ENCODE measurements at places on chromosomes 7 and 10.

DNA sequence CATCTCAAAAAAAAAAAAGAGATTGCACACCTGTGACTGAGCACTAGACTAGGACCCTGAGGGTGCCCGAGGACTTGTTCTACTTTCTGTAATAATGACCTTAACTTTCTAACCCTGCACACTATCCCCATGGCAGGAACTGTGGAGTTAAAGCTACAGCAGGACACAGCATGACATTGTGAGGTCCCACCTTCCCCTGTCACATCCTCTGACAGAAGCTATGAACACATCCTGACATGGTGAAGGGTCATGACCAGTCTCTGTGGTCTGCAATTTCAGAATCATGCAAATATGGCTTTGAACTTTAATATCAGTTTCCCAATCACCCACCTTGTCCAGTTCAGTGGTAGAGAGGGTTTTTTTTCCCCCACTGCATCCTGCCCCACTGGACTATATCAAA, 18.5 kb upstream of the SAR1A start:
- no peak for DNase-seq

- DNase-seq = no peak
Measured at GRCh38 chr10:49645417-49645816, 31.6 kb downstream of the CHAT start.

DNA sequence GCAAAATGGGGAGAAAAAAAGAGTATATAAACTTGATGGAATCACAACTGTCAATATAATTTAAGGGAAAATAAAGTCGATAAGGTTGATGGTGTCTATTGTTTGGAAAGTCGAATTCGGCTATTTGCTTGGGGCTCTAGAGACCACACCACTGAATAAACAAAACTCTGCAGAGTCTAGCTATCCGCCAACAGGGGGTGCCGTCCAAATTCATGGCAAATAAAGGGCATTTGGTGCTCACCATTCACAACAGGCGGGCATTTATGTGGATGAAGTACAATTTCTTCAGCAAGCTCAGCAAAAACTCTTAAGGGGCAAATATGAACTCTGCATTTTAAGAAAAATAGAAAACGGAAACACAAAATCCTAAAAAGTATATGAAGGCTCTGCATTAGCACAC, 23.3 kb downstream of the CD36 start:
- no peak for DNase-seq

DNA sequence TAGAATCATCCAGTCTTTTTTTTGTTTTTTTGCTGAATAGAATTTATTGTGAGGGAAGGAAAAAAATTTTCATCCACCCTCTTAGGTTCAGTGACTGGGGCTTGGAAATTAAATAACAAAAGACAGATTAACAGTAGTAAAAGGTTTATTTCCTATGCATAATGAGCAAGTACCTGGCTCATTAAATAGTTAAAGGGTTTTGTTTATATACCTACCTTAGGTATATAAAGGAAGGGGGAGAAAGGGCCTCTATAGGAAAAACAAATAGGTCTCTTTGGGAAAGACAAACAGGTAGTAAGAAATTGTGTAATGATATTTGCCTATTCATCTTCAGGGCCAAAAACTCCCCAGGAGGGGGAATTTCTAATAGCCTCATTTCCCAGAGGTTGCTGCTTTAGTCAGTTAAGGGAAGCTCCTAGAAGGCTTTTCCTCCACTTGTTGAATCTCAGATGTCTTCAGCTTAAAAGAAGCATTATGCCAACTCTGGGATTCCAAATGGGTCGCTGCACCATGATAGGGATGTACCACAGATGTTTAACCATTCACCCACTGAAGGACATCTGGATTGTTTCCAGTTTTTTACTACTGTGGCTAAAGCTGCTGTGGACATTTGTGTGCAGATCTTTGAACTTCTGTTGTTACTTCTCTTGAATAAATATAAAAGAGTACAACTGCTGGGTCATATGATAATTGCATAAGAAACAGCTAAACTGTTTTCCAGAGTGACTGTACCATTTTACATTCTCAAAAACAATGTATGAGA, 11.3 kb downstream of the ACADSB start:
- DNase-seq = no peak

GRCh38 chr7:29564496-29565223, 1.0 kb downstream of the PRR15 start:
- DNase-seq = peak; percentile 61

DNA sequence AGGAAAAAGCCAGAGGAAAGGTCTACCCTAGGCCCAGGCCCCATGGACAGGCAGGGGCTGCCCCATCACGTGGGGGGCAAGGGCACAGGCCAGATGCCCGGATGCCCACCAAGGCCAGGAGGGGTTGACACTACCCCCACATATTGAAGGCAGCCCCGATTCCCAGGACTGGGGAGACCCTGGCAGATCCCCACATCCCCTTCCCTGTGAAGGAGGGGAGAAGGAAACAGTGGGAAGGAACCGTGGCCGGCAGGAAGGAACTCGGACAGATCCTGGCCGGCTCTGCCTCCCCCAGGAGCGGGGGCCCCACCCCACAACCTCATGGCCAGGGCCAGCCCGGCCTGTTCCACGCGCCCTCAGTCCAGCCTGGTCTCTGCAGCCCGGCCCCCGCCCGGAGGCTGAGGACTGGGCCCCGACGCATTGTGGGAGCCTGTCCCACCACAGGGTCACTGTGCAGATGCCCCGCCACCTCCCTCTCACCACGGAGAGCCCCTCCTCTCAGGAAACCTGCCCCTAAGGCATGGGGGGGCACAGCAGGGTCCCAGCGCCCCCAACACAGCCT, 41.3 kb downstream of the PAPOLB start:
- no peak for DNase-seq

DNA sequence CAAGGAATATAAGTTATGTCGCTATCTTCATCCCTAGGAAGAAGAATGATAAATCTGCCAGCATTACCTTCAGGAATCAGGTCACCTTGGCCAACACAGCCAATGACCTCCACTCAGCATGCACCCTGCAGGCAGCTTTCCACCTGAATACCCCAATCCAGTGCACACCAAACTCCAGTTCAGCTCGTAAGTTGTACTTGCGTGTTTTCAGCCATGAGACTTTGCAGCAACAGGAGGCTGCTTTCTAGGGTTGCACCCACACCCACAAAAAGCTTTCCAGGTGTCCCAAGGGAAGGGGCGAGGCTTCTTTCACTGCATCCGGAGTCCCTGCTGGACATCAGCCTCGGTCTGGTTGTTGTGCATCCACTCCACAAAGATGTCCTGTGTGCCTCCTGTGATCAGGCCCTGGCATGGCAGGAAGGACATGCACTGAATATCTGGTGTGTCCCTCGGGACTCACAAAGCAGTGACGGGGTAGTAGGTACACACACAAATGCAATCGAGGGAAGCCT, 282.9 kb downstream of the GRID1 start:
- no peak for DNase-seq

GRCh38 chr7:156886020-156886795, 6.8 kb downstream of the LMBR1 start:
- no peak for DNase-seq

DNA sequence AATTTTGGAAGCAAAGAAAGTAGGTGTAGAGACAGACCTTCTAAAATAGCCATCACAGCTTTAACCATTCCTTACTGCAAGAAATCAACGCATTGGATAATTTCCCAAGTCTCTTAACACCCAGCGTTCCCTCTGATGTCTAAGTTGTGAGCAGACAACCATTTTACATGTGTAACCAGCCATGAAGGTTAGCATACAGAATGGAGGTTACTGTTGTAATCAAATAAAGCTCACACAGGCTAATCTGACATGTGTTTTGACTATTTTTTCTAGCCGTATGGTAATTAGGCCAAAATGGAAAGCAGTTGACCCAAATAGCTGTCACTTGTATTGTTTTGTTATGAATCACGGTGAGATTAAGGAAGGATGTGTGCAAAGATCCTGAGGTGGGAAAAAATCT, 336.4 kb downstream of the RNLS start:
- DNase-seq = no peak

DNA sequence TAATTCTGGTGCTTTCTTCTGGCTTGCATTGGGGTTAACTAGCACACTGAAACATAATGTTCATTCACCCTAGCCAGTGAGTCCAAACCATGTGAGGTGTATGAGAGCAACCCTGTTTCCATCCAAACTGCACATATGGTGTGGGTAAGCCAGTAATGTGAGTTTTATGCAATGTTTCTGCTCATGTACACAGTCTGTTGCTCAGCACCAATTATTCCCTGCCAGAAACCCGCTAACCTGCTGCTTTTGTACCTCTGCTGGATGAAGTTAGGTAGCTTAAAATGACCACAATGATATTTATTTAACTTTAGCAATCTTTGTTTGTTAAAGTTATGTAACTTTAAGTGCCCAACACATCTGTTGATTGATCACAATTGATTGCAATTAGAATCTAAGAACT, 93.7 kb upstream of the RPA3 start:
- DNase-seq = no peak

GRCh38 chr7:34138483-34138882, 233.1 kb downstream of the BMPER start:
- no peak for DNase-seq

DNA sequence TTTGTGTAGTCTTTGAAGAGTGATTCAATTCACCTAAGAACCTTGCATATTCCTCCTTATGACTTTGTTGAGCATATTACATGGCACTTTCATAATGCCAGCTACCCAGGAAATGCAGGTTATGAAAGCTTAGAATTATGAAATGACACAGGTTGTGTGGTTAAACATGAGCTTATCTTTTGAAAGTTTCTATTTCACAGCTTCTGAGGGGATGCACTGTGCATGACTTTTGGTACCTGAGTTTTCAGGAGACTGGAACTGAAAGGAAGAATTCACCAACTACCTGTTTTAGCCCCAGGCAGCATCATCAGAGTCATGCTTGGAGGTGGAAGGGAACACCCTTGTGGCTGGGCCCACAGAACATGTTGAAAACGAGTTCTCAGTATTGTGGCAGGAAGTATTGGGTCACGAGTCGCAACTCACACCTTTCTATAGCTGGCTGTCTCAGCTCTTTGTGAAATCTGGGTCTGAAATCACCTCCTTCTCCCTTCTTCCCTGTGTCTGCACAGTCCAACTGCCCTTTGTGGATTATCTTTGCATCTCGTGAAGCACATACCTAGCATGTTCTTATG, 228.2 kb downstream of the PTEN start:
- no peak for DNase-seq

GRCh38 chr10:48707472-48707871, 22.8 kb downstream of the WDFY4 start:
- no peak for DNase-seq

GRCh38 chr7:139669106-139670061, 108.4 kb downstream of the HIPK2 start:
- no peak for DNase-seq

GRCh38 chr10:133186416-133187090, 26.5 kb downstream of the KNDC1 start:
- no peak for DNase-seq

DNA sequence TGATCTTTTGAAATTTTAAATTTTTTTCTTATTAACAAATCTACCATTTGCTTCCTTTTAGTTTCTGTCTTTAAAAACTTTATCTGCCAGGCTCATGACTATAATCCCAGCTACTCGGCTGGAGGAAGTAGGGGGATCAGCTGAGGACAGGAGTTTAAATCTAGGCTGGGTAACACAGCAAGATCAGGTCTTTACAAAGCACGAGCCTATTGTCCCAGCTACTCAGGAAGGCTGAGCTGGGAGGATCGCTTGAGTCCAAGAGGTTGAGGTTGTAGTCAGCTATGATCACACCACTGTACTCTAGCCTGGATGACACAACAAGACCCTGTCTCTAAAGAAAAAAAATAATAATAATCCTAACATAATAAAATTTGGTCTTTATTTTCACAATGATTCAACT, 17.5 kb downstream of the DPY19L1 start:
- no peak for DNase-seq
